ENCODE measurements at places on chromosomes 7 and 10.

- no peak for DNase-seq
Observed at GRCh38 chr7:98066934-98067507, 39.6 kb upstream of the LMTK2 start.

DNA sequence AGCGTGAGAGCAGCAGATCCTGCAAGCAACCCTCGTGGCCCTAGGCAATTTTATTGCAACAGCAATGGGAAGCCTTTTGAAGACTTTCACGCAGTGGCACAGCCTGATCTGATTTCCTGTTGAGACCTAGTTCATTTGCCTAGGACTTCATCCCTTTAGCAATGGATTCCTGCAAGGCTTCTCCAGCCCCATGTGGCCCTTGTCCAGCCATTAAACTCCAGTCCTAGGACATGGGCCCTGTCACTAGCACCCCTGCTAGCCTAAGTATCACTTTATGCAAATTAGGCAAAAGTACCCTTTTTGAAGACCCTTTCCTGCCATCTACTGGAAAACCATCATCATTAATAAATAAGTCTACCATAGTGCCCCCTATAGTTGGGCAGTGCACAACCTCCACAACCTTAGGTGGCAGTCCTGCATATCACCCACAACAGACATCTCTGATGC is 379.4 kb downstream of the GALNT17 start:
- no peak for DNase-seq

GRCh38 chr7:134954197-134955082 is 31.9 kb upstream of the AGBL3 start:
- DNase-seq = no peak

DNA sequence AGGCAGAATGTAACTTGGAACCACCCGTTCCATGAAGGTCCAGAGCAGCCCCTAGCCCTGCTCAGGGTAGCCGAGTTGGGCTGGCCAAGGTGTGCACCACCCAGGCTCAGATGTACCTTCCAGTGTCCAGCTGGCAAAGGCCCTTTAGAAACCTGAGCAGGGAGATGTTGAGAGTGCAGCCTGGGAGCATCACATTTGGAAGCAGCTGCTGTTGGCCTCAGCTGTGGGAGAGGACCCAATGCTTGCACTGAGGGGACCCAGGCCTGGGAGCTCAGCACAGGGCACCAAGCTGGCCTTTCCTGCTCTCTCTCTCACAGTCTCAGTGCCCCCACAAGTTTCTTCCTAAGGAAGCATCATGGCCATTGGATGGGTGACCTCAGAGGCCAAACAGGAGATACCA is 33.5 kb downstream of the ANXA8 start:
- DNase-seq = no peak

DNA sequence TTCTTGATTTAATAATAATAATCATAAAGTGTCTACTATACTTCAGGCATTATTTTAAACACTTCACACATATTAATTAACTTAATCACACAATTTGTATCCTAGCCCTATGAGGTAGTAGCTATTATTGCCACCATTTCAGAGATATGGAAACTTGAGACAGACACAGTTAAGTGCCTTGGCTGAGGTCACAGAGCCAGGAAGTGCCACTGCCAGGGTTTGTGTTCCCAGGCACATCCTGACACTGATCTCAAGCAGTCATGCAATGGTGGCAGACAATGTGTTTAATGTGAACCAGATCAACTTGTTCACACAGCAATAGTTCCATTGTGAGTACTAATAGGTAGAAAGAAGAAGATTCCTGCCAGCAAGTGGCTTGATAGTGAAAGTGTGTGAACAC is 666.0 kb downstream of the SUGCT start:
- no peak for DNase-seq

GRCh38 chr10:78362406-78363022 is 328.9 kb downstream of the RPS24 start:
- DNase-seq = no peak

DNA sequence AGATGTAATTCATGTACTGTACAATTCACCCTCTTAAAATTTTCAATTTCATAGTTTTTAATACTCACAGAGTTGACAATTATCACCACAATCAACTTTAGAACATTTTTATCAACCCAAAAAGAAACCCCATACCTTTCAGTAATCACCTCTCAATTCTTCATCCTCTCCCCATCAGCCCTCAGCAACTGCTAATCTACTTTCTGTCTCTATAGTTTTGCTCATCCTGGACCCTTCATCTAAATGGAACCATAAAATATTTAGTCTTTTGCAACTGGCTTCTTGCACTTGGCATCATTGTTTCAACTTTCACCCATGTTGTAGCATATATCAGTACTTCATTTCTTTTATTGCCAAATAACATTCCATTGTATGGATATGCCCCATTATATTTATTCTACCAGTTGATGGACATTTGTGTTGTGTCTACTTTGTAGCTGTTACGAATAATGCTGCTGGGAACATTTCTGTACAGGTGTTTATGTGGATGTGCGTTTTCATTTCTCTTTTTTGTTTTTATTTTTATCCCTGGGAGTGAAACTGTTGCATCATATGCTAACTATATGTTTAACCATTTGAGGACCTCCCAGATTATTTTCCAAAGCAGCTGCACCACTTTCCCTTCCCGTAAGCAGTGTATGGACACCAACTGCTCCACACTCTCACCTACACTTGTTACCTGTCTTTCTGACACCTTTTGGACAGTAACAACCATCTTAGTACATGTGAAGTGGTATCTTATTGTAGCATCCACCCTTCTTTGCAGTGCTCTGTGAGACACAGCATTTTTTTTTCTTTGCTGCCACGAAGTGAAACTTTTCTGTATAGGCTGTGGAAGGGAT is 65.4 kb upstream of the APBB1IP start:
- DNase-seq = no peak
